ENCODE measurements at places on chromosomes 3 and 15. TPM values are rescaled to one million over a fixed set of nuclear protein-coding genes. Genes with fewer than 3 reads are reported as not detected.

- no peak for DNase-seq
These were observed 896 bp upstream of the KLHL25 start for GRCh38 chr15:85795337-85796305.

DNA sequence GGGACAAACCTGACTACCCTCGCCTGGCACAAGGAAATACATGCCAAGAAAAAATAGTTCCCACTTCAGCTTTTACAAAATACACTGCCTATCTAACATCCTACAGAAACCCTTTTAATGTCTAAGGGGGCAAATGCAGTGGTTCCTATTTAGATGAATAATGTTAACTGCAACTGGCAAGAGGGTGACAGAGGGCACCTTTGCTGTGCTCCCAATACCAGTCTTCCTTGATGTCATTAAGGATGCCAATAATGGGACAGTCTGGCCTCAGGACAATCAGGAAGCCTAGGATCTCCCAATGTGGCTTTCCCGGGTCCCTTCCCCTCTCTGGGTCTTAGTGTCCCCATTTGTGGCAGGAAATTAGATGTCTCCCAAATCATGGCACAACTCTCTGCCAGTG lies 13.9 kb downstream of the CSRNP1 start:
- no peak for DNase-seq

DNA sequence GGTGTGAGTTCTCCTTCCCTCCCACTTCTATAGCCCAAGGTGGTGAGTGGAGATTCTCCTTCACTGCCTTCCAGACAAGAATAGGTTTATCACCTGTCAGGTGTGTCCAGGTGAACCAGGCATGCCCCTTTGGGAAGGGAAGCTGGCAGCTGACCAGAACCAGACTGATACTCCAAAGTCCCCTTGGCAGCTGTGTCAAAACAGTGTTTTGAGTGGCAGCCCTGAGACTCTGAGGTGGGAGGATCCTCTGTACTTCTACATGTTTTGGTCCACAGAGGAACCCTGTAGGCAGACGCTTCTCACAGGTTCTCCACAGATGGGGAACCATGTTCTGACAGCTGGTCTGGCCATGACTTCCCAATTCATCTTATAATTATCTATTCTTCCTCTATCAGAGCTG lies 30.1 kb downstream of the ISL2 start:
- DNase-seq, result no peak

GRCh38 chr3:86162521-86162920 lies 828.4 kb downstream of the VGLL3 start:
- DNase-seq, result no peak

DNA sequence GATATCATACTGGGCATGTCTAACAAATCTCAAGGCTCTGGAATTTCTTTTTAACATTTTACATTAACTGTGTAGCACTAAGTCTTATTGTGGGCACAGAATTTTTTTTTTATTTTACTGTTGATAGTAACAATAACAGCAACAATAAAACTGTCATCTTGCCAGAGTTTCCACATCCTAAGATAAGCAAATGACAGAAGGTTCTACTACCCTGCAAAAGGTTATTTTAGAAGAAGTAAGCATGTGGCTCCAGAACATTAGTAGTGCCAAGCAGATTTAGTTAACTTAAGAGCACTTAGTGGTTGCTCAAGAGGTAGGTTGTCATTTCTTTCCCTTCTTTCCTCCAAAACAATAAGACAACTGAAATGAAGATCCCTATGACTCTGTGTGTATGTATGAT lies 743.0 kb upstream of the CBLB start:
- DNase-seq, result no peak

- DNase-seq, result no peak
These were observed 203.2 kb downstream of the CGGBP1 start for GRCh38 chr3:87855616-87856015.

DNA sequence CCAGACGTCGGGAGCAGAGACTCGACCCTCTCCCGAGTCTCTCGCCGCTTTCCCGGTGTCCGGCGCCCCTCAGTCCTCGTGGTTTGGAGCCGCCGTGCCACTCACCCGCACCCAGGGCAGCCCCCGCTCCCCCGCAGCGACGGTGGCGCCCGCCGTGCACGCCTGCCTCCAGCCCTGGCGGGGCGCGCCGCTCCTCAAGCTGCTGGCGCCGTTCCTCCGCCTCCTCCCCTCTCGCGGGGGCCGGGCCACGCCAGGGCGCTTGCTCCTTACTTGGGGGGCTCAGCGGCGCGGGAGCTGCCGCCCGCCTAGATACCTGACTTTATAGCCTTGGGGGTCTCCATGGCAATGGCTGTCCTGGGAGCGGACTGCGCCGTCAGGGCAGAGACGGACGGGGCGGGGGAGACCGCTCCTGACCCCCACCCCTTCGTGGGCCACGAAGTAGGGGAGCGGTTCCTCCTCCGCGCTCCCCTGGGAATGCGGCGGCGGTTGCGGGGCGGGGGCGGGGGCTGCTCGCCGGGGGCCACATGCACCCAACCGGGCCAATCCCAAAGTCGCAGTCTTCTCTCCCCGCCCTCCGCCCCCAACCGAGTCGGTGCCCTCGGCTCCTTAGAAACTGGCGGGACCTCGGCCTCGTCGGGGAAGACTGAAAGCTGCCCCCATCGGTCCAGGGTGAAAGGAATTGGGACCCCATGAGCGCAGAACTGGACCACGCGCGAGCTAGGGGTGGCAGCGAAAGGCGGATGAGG lies at the start of gene ANKRD63:
Gene ANKRD63, minus strand, starts transcription at position 196 of the 746 bp plus-strand sequence. CDS start 478 bp downstream, outside the sequence.
- DNase-seq, result no peak

GRCh38 chr3:165194511-165195240 lies 1.5 kb downstream of the SLITRK3 start:
- DNase-seq, result no peak

DNA sequence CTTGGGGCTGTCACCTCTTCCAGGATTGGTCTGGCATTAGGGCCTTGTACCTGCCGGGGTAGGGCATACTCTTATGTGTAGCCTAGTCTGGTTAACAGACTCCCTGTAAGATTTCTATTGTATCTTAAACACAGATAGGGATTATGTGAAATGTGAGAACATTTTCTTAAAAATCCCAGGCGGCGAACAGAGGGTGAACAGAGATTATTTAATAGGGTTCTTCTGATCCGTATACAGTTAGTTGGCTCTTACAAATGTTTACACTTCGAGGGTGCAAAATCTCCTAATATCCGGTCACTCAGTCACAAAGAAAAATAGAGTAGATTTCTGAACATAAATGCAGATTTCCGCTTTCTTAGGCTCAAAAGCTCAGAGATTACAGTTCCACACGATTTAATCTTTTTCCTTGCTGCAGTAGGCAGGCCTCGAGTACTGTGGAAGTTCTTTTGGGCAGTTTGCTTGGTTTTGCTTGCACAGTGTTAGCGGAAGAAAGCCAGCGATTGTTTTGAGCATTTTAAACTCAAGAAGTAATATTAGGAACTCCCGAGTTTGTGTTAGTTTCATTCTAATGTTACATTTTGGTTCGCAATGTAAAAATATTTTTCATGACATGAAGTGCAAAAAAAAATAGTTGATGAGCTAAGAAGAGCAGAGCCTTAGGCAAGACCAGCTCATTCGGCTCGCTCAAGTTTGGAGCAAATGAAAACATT lies 993 bp downstream of the PLCL2 start:
- no peak for DNase-seq

DNA sequence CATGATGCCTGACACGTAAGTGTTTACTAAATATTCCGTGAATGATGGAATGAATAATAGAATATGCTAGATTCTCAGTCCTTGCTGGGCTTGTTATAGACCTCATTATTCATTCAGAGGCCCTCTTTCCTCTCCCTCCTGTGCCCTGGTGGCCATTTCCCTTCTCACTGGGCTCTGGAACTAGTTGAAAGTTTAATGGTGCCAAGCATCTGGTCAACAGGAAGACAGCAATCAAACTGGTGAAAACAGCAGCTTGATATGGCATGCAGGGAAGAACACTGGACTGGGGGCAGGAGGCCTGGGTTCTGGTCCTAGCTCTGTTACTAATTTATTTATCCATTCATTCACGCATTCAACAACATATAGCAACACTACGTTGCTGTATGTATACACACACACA lies 3.7 kb upstream of the APOD start:
- DNase-seq, result no peak

GRCh38 chr3:120459196-120459595 lies 8.4 kb upstream of the FSTL1 start:
- no peak for DNase-seq

The WHAMM gene
- 14.4 TPM for total RNA-seq

The HYKK gene
- 12.5 TPM for total RNA-seq

The ARPIN gene
- 30.0 TPM for total RNA-seq

The ACTC1 gene
- total RNA-seq, result 29.7 TPM

The KBTBD8 gene
- total RNA-seq, result 4.3 TPM

The SRGAP3 gene
- 51.2 TPM for total RNA-seq

The INO80 gene
- total RNA-seq, result 38.6 TPM
